ENCODE measurements at places on chromosomes 5 and 9.
A peak's percentile ranks its signal among the peaks of the same experiment; 100 is the strongest.

DNA sequence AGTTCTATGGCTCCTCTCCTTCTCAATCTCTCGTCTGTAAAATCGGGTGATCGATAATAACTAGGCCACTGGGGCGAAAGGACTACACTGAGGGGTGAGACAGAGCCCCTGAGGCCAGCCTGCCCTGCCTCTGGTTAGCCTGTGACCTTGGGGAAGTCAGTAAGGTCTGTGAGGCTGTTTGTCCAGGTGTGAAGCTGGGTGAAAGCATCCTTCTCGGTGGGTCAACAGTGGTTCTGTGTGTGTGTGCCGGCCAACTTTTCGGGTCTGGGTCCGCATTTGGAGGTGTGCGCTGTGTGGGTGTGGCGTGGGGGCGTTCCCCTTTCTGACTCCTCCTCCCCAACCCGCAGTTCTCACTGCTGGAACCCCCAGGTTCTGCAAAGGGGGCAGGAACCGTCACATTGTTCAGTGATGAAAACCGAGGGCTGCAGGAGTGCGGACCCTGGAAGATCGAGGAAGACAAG, 5.0 kb upstream of the RNF44 start:
- no peak for DNase-seq

DNA sequence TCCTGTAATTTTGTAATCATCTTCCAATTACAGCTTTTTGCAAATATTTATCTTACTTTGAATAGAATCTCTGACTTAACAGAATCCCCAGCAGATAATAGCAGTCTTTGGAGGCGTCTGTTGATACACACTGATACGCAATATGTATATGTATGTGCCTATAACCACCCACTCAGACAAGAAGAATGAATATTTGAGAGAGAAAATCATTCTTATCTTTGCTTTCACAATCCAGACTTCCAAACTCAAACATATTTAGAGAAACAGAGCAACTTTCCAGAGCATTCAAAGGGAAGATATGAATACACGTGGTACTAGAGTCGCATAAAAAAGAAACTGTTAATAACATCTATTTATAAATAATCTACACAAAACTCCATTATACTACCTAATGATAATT, 6.1 kb downstream of the RORB start:
- no peak for DNase-seq

GRCh38 chr5:148932355-148932935, 106.0 kb downstream of the ADRB2 start:
- DNase-seq, result no peak

DNA sequence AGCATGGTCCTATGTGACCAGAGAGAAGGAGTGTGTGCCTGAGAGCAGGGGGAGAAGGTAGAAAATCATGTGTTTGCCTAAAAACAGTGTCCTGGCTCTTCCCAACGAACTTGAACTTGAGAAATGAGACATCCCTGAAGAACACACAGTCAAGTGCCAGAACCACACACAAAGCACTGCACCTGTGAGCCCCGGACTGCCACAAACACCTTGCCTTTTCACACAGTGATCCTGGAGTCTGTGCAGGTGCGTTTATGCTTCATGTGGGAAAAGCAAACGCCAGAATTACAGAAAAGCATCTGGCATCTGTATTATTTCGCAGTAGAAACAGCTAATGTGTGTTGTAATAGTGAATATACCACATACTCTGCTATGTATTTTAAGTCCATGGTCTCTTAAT, 9.3 kb downstream of the CTNND2 start:
- no peak for DNase-seq

DNA sequence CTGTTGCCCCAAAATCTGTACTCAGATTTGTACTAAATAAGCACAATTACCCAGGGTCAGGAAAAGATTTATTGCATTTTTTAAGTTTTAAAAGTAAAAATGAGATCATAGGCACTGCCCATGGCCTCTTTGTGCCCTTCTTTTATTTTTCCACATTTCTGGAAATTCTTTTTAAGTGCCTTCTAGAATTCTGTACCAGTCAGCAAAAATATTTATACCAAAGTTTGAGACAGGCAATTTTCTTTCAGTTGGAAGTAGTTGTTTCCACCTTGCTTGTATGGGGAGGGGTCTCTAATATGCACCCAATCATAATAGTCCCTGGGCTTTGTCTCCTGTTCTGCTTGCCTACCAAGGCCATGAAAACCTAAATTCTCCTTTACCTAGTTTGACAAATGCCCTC, 5.6 kb upstream of the RNF20 start:
- no peak for DNase-seq

- no peak for DNase-seq
Observed at GRCh38 chr9:97857606-97858392, 4.8 kb downstream of the FOXE1 start.

DNA sequence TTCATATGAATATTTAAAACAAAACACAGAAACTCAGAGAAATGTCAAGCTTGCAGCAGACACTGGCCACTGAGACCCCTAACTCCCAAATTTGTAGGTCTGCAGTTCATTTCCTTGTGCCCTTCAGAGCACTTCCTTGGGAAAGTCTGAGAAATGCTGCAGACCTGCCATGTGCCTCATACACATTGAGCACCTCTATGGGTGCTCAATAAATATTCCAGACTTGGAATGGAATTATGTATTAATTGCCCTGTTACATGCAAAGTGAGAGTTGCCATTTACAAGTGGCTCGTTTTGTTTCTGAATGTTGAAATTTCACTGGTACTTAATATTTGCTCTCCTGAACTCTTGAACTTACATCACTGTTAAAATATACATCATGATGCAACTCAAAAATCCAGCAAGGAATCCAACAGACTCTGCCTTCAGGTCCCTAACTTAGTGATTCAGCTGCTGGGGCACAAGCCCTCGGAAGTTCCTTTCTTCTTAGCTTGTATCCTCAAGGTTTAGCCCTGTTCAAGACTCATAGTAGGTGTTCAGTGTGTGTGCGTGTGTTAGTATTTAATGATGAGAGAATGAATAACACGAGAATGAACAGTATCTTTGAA, 90.6 kb downstream of the PTCD2 start:
- no peak for DNase-seq

- no peak for DNase-seq
Observed at GRCh38 chr5:128101676-128102075, 18.1 kb downstream of the SLC12A2 start.

DNA sequence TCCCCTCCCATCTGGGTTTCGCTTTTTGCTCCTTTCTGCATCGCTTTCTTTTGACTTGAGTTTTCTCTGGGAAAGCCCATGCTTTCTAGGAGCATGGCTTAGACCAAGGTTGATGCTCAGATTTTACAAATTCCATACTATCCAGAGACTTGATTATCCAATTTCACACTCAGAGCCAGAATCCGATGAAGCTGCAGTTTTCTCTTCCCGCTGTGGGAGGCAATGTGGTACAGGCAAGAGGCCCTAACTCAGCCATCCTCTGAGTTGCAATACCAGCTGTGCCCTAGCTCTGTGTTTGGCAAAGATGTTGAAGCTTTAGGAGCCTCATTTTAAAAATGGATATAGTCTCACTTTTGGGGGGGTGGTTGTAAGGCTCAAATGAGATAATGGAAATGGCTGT, 85.1 kb downstream of the BRINP1 start:
- DNase-seq, result peak; percentile 11

GRCh38 chr5:65043843-65044359, 275.2 kb downstream of the CWC27 start:
- DNase-seq, result no peak

GRCh38 chr5:66312266-66312665, 168.2 kb downstream of the SREK1 start:
- no peak for DNase-seq

- DNase-seq, result no peak
Observed at GRCh38 chr5:151100681-151101080, 19.8 kb upstream of the TNIP1 start.

DNA sequence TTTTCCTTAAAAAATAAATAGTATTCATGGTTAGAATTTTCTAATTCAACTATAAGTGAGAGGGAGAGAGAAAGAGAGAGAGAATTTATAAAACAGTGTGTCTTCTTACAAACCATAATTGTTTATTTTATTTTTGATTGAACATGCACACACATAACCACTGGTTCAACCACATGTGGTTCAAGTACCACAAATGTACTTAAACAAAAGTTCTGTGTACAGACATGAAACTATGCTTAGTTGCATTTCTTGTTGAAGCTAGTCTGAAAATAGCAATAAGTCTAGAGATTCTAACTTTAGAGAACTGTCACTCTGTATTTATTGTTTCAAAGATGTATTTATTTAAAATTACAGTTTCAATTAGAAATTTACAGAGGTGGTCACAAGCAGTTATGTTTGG, 130.6 kb upstream of the PDE4D start:
- no peak for DNase-seq

DNA sequence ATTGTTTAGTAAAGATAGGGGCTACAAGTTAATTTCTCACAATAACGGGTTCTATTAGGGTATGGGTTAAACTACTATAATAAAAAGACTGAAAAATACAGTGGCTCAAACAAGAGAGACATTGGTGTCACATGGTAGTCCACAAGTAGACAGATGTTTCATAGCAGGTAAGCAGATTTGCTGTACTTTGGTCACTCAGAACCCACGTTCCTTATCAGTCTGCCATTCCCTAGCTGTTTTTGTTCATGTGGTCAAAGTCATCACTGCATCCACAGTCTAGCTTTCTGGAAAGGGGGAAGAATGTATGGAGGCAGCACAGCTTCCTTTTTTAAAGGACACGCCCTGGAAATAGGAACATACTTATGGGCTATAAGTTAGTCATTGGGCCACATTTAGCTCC, 73.0 kb downstream of the SLC12A2 start:
- no peak for DNase-seq

GRCh38 chr5:66238435-66238834, 94.3 kb downstream of the SREK1 start:
- DNase-seq, result no peak

DNA sequence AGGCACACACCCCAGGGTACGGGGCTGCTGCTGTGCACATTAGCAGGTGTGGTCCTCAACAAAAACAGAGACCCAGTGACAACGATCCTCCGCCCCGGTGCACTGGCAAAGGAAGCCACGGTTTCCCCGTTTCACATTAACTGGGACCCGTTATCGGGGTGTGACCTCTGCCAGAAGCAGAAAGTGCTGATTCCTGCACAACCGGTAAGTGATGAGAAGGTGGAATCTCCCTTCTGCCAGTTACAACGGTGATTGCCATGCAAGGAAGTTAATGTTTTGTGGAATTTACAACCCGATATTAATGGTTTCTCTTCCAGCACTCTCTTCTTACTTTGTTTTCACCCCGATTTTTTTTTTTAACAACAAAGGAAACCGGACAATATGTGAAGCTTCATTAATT, 294.9 kb upstream of the IRX1 start:
- DNase-seq, result no peak

DNA sequence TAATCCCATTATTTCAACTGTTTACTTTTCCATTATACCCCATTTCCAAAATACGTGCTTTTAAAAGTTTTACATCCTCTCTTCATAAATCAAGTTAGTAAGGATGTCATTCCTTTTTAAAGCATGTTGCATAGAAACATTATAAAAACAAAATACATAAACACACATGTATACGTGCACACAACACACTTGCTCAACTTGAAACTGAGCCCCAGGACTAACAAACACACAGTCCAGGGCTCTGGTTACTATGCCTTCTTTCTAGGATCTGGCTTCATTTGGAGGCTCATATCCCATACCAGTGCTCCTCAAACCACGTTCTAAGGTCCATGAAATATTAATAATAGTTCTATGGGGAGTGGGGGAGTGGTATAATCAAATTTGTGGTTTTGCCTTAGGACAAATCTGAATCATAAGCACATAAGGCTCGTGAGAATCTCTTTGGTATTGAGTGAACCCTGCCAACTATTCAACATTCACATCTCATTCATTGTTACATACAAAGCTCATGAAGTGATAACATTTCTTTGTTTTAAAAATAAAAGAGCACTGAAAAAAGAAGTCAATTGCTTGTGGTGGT, 55.2 kb downstream of the NFIB start:
- no peak for DNase-seq

DNA sequence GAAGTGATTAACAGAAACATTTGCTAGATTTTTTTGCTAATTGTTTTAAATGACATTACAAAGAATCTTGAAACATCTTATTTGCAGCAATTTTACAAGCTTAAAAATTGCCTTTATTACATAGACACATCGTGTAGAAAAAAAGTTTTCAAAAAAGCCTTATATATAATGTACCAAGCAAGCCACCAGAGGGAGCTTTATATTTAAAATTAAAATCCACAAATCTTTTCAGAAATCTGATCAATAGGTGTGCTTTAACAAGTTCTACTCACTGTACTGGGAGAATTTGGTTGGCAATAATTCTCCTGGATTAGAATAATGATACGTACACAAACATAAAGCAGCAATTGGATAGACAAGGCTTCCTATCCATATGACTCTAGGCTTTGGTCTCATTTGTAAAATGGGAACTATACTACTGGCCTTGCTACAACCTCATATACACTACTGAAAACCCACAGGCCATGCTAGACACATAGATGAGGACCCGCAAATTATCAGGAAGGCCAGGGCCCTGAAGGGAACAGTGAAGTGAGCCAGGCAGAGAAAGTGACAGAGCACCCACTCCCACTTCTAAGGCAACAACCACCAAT, 4.8 kb downstream of the PSMB7 start:
- no peak for DNase-seq

- DNase-seq, result peak; percentile 74
Observed at GRCh38 chr5:159444441-159445082, 114.3 kb upstream of the IL12B start.

DNA sequence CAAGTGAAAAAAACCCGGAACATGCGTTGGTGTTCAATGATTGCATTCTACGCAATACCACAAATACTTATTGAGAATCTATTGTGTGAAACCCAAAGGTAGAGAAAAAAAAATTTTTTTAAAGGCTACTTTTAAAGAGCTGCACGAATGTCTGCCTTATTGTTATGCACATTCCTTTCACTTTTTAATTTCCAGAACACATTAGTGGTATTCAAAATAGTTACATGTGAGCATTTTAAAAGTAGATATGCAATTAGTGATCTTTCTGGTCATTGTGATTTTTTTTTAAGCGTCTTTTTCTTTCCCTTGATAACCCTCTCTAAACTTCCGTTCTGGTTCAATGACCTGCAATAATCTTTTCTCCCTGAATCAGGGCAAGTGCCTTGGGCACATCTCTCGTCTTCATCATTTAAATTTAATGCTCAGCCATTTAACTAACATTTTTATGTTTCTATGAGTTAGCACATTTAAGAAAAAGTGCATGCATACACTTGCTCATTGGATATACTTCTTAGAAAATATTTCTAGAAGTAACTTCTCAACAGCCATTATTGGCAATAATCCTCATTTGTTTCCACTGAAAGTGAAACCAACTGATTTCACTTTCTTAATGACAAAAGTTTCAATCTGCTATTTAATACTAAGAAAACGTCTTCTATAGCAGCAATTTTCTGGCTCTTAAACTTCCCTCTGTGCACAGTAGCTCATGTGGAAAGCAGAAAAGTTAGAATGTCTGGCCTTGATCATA, 80.3 kb downstream of the CDH6 start:
- DNase-seq, result no peak

DNA sequence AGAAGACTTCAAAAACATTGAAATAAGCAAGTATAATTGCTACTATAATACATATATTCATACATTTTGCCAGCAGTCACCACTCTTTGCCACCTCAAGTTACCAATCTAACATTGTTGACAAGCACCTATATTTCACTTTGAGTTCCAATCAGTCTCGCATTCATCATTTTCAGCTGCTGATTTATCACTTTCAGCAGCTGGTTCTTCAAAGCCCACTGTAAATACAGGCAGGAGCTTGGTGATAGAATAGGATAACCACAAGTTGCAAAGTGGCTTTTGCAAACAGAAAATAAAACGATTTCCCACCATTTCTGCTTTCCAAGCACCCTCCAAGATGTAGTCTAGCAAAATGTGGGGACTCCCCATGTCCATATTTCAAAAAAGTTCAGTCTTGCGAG, 114.2 kb upstream of the ITGA1 start:
- DNase-seq, result no peak

All from HT1080 (cell line).